ENCODE measurements at places on chromosomes 13 and 19.

GRCh38 chr13:105984236-105984635 lies 551.2 kb downstream of the EFNB2 start:
- no peak for DNase-seq

- no peak for DNase-seq
Measured at GRCh38 chr13:91879360-91879759, 480.9 kb downstream of the GPC5 start.

DNA sequence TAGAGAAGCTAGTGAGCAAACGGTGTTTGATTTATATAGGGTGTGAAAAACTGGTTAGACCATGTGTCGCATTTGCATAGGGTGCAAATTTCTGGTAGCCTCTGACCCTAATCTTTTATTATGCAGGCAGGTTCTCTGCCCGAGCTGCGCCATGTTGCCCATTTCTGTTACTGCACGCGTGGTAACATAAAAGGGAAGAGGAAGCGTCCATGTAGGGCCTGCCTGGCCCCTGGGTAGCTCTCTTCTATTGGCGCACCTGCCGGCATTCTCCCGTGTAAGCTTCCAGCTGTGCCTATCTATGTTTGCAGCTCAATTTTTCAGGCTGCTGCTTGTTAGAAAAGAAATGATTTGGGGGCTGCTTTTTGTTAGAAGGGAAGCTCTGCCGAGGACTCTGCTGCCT lies 14.0 kb upstream of the CD70 start:
- no peak for DNase-seq

DNA sequence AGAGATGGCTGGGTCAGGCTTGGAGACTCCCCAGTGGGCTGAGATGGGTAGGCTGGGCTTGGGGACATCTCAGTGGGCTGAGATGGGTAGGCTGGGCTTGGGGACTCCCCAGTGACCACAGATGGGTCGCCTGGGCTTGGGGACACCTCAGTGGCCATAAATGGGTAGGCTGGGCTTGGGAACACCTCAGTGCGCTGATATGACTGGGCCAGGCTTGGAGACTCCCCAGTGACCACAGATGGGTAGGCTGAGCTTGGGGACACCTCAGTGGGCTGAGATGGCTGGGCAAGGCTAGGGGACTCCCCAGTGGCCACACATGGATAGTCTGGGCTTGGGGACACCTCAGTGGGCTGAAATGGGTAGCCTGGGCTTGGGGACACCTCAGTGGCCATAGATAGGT lies 12.8 kb downstream of the IQCN start:
- DNase-seq, result no peak

- no peak for DNase-seq
Measured at GRCh38 chr13:25148402-25148771, 23.7 kb downstream of the AMER2 start.

GRCh38 chr19:22532388-22533300 lies 101.5 kb upstream of the ZNF492 start:
- DNase-seq, result no peak

- DNase-seq, result no peak
Measured at GRCh38 chr19:45340899-45341453, 426 bp downstream of the KLC3 start.

GRCh38 chr13:80572308-80572922 lies 231.5 kb upstream of the SPRY2 start:
- no peak for DNase-seq

- no peak for DNase-seq
Measured at GRCh38 chr19:2661615-2662014, 40.9 kb downstream of the GNG7 start.

GRCh38 chr19:46392837-46393236 lies 20.5 kb downstream of the CCDC8 start:
- DNase-seq, result no peak

- no peak for DNase-seq
Measured at GRCh38 chr19:38959618-38960017, 15.9 kb downstream of the FBXO17 start.

DNA sequence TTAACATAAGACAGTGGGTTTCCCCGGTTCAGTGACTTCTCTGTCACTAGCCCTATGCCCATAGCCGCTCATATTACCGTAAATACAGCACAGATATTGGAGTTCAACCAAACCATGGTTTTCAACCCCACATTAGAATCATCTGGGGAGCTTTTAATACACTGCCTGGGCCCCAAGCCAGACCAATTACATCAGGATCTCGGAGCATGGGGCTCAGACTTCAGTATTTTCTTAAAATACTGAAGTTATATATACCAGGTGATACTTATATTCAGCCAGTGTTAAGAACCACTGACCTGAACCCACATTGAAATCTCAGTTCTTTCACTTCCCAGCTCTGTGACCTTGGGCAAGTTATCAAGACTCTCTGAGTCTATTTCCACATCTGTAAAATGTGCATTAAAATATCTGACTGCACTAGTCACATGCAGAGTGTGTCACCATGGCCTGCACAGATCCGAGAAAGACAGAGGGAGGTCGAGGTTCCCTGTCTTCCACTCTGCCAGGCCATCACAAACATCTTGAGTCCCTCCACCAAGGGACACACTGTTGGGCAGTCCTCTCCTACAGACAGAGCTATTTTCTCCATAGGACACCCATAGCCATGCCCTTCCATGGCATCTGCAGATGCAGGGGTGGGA lies 32.2 kb upstream of the IPO5 start:
- DNase-seq, result no peak

Data from hepatic stellate cell (primary cell).